H9 (cell line): ENCODE measurements at places on chromosomes 5 and 9. TPM values are rescaled to one million over a fixed set of nuclear protein-coding genes. Genes with fewer than 3 reads are reported as not detected.

GRCh38 chr9:89236955-89237573, 58.4 kb upstream of the SHC3 start:
- no peak overlapping the region for H3K27ac ChIP-seq
- H3K4me1 ChIP-seq: peaks cover 2% of the 10 kb centered on the region; the same call in 1 of the 2 replicates
- no peak overlapping the region for H3K4me3 ChIP-seq
- DNase-seq: peak; percentile 56
- no peaks in the 10 kb centered on the region for H3K36me3 ChIP-seq
- peaks cover 4% of the 10 kb centered on the region; the same call in 1 of the 2 replicates for H3K27me3 ChIP-seq

DNA sequence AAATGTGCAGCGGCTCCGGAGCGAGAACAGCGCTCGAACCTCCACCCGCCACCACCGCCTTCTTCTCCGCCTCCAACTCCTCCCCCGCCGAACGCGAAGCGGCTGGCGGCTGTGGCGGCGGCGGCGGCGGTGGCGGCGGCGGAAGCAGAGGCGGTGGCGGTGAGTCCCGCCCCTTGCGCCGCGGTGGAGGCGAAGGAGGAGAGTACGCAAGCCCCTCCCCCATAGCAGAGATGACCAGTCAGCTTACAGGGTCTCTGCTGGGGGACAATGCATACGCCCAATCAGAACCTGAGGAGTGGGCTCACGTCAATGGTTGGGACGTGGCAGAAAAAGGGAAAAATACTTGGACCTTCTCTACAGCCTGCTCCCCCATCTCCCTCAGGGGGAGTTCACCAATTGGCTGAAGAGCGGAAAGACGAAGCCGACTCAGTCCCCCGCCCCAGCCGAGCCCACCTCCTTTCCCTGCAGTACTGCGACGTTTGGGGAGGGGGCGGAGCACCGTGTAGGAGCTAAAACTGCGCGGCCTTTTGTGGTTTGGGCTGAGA, at the start of gene PJA2:
Gene PJA2, minus strand, starts transcription at position 131 of the 545 bp plus-strand sequence. CDS start 26,541 bp downstream, outside the sequence.
- H3K36me3 ChIP-seq: peaks cover 1% of the 10 kb centered on the region; the same call in 1 of the 3 replicates
- H3K27me3 ChIP-seq: no peaks in the 10 kb centered on the region
- H3K4me1 ChIP-seq: no peaks in the 10 kb centered on the region

The STPG3 gene
- total RNA-seq: not detected in 2 replicates

The KIAA1191 gene
- total RNA-seq: 128 and 136 TPM in 2 replicates

The SH3RF2 gene
- total RNA-seq: 0.66 and 0.88 TPM in 2 replicates
